RCC 7860 (cell line): ENCODE measurements at places on chromosomes 13 and 19.

- DNase-seq: no peak
These were observed 257.6 kb downstream of the TEX29 start for GRCh38 chr13:111577956-111578605.

DNA sequence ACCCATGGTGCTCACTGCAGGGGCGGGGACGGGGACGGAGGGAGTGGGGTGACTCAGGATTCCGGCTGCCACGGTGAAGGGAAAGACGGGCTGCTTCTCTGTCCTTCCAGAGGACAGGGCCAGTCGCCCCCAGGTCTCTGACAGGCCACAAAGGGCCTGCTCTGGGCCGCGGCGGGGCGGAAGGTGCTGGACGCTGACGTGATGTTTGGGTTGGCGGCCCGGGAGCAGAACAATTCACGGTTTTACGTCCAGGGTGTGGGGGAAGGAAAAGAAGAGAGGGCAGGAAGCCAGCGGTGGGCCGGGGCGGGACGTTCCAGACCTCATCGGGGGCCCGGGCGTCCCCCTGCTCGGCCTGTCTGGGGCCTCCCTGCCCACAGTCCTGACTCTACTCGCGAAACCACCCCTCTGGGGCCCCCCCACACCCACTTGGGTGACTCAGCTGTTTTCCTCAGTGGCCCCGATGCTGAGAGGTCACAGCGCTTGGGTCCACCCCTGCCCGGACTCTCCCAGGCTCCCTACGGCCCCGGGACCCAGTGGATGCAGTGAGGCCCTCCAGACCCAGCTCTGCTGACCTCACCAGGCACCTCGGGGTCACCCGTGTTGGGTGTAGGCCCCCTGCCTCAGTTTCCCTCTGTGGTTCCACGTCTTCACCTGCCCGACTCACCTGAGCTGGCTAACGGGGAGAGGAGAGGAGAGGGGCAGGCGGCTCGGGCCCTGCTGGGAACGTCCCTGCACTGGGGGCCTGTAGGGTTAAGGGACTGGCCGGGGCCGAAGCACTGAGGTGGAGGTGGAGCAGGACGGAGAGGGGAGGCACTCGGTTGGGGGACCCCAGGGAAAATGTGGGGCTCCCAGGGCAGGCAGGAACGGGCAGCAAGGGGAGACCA is 29.2 kb downstream of the PIP5K1C start:
- DNase-seq: no peak

- peak; percentile 71 for DNase-seq
These were observed 23.0 kb downstream of the GPC6 start for GRCh38 chr13:93249364-93250306.

DNA sequence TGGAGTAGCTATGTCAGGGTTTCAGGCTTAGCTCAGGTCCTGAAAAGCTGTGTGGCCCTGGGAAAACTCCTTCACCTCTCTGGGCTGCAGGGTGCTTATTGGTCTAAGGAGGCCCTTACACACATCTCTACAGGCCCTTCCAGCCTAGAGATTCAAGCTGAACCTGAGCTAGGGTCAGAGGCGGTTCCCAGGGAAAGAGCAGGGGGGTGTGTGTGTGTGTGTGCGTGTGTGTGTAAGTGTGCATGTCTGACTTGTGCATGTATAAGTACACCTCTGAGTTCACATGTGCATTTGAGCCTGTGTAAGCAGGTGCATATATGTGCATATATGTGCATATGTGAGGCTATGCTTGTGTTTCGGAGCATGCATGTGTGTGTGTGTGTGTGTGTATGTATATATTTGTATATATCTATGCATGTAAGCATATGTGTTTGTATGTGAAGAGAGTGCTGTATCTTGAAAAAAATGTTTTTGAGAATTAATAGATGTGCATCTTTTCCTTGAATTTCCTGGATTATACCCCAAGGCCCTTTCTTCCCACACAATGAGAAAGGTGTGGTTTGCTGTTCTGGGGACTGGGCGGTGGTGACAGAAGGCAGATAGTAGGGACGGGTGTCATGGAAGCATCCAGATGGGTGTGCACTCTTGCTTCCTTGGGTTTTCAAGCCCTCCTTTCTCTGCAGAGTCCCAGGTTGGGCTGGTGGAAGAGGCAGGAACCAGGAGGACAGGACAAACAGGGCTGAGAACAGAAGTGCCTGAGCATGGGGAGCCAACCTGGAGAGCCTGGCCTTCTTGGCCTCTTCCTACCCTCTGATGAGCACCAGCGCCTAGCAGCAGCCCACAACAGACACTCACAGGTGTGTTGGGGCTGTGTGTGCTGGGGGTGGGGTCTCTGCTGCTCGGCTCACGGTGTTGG is 150.3 kb upstream of the TSHZ3 start:
- no peak for DNase-seq

- no peak for DNase-seq
These were observed 46.3 kb upstream of the ZNF730 start for GRCh38 chr19:23070353-23071146.

GRCh38 chr13:109657395-109657794 is 129.0 kb downstream of the IRS2 start:
- no peak for DNase-seq

DNA sequence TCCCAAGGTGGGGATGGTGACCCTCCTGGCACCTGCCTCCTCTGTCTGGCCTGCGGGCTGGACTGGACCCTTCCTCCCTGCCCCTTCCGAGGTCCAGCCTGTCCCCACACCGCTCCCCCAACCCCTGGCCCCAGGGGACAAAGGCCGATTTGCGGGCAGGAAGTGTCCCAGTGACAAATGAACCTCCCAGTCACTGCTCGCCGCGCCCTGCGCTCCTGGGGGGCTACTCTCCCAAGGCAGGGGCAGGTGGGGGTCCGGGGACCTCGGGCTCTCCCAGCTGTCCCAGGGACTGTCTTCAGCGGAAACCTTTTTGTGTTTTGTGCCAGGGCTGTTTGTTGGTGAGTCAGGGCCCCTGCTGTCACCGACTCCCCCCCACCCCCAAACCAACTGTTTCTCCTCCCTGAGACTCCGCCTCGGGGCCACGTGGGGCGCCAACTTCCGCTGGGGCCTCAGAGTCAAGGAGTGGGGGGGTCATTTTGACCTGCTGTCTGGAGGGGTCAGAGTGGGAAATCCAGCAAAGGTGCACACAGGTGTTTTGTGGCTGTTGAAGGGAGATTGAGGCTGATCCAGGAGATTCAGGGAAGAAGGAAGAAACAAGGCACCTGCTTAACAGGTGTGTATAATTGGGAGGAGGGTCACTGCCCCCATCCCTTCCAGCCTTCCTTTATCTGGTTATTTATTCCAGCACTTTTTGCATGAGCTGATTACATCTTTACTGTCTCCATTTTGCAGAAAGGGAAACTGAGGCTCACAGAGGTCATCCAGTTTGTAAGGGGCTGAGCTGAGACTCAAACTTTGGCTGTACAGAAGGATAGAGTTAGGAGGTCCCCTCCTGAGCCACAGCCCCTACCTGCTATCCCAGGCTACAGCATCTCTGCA is 831 bp downstream of the PGPEP1 start:
- no peak for DNase-seq

GRCh38 chr13:22848539-22849052 is 332.2 kb upstream of the SGCG start:
- peak; percentile 11 for DNase-seq

- DNase-seq: no peak
These were observed 8.7 kb downstream of the IFNL1 start for GRCh38 chr19:39304701-39305571.

- DNase-seq: no peak
These were observed 3.6 kb downstream of the JOSD2 start for GRCh38 chr19:50507376-50507775.

GRCh38 chr19:2763687-2764086 is 19.4 kb downstream of the SGTA start:
- DNase-seq: no peak

DNA sequence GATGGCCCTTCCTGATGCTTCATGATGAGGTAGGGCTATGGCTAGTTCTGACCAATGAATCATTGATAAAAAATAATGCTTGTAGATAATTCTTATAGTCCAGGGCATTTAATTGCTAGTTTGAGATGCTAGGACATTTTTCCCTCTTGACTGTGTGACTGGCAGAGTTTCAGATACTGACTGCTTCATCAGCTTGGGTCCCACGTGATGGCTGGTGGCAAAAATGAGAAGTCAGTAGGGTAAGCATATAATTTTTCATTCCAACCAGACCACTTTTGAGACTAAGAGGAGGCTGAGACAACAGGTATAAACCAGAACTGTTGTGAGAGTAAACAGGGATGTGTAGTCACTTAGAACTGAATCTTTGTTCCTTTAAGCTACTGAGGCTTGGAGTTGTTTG is 183.3 kb downstream of the HS6ST3 start:
- no peak for DNase-seq

GRCh38 chr19:49849433-49850220 is 1.3 kb upstream of the PTOV1 start:
- DNase-seq: no peak

- no peak for DNase-seq
These were observed 1.3 kb upstream of the CEACAM6 start for GRCh38 chr19:41753936-41754529.

- DNase-seq: no peak
These were observed 857.4 kb downstream of the OLFM4 start for GRCh38 chr13:53885997-53886396.

GRCh38 chr19:29568036-29569025 is 37.8 kb upstream of the POP4 start:
- no peak for DNase-seq

DNA sequence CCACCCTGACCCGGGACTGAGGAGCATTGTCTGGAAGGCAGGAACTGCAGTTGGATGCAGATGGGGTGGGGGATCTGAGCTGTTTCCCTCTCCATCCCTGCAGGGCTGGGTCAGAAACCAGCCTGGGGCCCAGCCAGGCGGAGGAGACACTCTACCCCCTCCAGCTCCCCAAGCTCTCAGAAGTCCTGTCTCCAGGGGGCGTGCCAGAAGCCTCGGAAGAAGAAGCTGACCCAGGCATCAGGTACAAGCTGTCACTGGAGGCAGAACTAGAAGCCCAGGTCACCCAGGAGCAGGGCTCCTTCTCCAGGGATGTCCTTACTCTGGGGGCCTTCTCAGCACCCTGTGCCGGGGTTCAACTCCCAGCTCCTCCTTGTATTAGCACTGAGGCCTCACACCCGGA is 15.5 kb downstream of the SIX5 start:
- no peak for DNase-seq

- DNase-seq: peak; percentile 37
These were observed 63.4 kb upstream of the C1QTNF9B start for GRCh38 chr13:23960566-23961156.

- peak; percentile 11 for DNase-seq
These were observed 686 bp downstream of the SETDB2 start for GRCh38 chr13:49444524-49445395.

GRCh38 chr13:23434491-23434890 is 989 bp upstream of the SACS start:
- DNase-seq: no peak

- peak; percentile 37 for DNase-seq
These were observed 9.5 kb upstream of the INSL3 start for GRCh38 chr19:17830567-17831418.

DNA sequence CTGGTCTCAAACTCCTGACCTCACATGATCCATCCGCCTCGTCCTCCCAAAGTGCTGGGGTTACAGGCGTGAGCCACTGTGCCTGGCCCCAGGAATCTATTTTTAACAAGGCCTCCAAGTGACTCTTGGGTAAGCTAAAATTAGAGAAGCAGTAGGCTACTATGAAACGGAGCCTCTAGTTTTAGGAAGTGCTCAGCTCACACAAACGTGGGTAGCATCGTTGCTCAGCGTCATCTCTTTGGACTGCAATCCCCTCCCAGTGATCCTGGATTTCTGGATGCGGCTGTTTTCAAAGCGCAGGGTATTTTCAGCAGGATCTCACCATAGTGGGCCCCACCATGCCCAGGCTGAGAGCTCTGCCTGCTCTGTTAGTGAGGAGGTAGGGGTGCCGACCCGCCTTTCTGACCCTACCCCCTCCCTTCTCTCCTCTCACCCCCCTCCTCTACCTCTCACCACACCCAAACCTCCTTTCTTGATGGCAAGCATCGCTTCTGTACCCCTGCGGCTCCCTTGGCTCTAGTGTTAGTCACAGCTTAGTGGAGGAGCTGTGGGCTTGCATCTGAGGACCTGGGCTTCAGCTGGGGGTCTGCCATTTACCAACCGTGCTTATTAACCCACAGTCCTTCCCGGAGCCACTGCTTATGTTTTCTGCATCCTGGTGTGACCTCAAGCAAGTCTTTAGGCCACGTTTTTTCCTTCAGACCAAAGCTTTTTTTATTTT is 34.2 kb downstream of the GJA3 start:
- no peak for DNase-seq

GRCh38 chr13:107202371-107203023 is 634.6 kb upstream of the ARGLU1 start:
- DNase-seq: no peak

DNA sequence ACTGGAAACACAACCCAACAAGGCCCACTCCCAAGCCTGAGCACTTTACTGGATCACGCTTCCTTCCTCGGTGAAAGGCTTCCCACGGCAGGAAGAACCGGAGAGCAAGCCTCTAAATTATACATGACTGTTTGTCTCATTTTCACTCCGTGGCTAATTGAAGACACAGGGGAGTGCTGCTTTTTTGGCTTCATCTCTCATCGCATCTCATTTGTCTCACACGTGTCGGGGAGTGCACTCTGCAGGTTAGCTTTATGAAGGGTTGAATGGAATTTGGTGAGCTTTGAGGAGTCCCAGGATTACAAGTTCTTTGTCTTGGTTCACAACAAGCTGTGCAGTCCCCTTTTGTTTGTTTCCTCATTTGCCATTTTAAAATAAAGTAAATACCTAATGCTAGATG is 544.6 kb downstream of the GPC6 start:
- DNase-seq: no peak
